IPS-NIHi11 (cell line): ENCODE measurements at places on chromosomes 12 and 14.

- no peak for DNase-seq
Observed at GRCh38 chr14:102342238-102342637, 20.5 kb downstream of the CINP start.

- no peak for DNase-seq
Observed at GRCh38 chr12:101823039-101823438, 7.7 kb downstream of the GNPTAB start.

- peak; percentile 61 for DNase-seq
Observed at GRCh38 chr14:49892301-49892635, 614 bp upstream of the ARF6 start.

DNA sequence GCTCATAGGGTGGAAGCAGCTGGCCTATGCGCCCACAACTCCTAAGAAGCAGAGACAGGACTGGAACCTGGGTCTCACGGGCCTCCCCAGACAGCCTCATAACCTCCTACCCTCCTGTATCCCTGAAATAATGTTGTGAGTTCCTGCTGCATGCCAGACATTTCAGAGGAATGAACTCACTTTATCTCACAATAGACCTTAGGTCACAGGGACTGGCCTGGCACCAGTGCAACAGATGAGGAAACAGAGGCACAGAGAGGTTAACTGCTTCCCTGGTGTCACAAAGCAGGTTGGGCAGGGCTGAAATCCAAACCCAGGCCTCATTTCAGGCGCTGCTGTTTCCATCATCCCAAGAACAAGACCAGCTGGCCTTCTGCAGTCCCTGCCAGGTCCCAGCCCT, 5.3 kb downstream of the PHETA1 start:
- no peak for DNase-seq

GRCh38 chr14:90692826-90693225, 123.4 kb downstream of the TTC7B start:
- DNase-seq: no peak

DNA sequence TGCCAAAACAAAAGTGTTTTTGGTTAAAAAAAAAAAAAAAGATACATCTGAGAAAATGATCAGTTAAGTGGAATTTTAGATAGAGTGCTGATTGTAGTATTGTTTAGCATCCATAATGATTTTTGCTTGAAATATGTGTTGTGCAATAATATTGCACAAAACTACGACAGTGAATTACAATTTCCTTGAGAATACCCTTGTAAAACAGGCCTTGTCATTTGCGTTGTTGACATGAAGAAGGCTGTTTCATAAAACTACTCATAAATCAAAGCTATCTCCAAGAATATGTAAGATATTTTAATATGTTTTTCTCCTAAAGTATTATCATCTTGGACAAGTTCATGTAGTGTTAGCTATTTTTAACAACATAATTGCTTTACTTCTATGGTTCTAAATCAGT, 1077.0 kb downstream of the LRFN5 start:
- DNase-seq: no peak

DNA sequence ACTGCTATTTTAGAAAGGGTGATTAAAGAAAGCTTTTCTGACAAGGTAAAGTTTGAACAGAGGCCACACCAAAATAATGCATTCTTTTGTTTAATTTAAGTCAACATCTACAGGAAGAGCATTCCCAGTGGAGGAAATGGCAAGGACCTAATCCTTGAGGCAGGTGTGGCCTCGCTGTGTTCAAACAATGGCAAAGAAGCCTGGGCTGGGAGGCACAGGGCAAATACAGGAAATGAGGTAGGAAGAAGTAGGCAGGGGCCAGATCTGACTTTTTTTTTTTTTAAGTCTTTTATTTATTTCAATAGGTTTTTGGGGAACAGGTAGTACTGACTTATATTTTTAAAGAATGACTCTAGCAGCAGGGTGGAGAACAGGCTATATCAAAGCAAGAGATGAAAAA, 53.5 kb downstream of the ARMH4 start:
- peak; percentile 52 for DNase-seq

DNA sequence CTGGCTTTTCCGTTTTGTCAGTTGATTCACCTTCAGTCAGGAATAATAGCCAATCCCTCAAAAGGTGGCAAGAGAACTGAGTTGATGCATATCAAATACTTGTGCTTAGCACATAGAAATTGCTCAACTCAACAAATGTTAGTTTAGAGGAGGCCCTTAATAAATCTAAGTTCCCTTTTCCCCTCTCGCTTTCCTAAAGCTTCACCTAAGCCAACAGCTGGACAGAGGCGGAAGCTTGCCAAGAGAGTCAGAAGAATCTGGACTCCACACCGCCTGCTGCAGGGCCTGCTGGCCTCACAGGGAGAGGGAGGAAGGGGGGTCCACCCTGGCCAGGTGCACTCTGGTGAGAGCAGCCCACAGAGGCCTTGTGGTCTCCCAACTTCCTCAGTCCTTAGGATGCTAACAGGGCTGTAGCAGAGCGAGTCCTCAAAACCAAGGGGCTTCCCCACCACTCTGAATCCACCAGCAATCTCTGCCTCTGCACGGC, 213.1 kb downstream of the CHST11 start:
- DNase-seq: no peak

DNA sequence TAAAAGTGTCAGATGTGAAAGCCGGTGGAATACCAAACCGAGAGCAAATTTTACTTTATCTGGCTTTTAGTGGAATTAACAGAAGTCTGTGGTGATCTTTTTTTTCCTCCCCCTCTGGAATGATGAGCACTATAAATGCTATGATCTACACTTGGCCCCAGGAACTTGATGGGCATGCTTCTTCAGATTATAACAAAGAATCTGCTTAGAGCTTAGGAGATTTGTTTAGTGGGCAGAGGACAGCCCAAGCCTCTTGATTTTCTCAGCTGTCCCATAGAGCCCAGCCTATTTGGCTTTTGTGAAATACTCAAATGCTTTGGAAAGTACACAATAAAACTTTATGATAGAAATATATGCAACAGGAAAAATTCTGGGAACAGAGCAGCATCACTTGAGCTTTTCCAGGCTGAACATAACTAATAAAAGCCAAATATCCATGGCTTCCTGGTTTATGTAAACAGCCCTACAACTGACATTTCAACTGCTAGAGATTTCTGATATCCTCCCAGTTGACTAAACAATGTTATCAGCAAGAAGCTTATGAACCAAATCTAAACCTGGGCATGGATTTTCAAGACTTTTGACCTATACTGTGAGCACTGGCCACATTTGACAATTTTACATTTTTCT, 149.6 kb downstream of the PLXNC1 start:
- no peak for DNase-seq

DNA sequence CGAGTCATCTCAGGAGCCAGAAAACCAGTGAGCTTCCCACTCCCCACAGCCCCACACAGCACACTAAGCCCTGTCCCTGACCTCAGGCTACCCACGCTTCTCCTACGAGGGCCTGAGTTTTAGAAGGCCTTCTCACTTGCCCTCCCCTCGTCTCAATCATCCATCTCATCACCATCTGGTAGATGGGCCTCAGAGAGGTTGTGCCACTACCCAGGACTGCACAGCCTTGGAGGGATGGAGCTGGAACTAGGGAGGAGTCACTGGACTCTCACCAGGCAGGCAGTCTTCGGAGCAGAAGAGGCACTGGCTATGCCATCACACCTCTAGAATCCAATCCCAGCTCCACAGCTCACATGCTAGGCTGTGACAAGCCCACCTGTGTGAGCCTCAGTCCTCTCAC, 52.3 kb downstream of the ITPK1 start:
- no peak for DNase-seq

DNA sequence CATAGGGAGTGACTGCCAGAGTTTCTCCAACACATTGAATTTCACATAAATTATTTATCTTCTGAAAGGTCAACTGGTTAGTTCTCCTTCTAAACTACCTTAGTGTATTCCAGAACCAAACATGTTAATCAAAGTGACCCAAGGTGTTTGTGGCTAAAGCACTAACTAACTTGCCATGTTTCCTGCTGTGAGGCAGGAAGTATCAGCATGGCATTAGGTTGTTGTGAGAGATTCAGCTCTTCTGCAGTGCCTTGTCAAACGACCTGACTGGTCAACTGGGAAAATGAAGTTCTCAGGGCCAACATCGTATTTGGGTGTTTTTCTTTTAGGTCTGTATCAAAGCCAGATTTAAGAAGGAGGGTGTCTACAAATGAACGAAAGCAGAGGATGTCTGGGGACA, 448.1 kb downstream of the APAF1 start:
- DNase-seq: no peak

GRCh38 chr12:66900616-66901015, 221.7 kb upstream of the GRIP1 start:
- no peak for DNase-seq

DNA sequence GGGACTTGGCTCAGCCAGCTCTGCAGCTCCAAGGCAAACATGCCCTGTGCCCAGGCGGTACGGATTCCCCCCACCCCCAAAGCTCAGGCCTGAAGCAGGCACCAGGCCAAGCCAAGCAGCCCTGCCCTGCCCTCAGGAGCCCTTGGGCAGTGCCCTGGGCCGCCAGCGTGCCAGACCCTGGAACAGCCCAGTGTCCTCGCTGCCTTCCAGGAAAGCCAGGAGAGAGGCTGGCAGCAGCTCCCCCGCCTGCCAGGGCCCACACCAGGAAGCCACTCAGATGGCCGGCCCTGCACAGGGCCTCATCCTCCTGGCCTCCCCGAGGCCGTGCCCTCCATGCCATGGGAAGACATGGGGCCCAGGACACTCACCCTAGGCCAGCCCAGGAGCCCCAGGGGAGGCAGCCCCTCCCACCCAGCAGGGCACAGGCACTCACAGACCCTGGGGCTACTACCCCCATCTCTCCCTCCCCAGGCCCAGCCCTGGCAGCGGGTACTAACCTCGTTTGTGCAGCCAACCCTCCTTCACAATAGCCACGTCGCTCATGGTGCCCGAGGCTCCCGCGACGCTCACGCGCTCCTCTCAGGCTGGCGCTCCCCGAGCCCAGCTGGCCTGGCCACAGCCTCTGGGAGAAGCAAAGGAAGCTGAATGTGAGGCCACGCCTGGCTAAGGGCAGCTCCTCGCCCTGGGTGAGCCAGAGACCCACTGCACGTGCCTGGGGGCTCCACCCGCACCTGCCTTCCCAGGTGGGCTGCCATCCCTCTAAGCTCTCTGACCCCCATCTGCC, 3.3 kb downstream of the AKT1 start:
- no peak for DNase-seq

GRCh38 chr14:64234877-64235651, 59.1 kb downstream of the ESR2 start:
- DNase-seq: no peak

DNA sequence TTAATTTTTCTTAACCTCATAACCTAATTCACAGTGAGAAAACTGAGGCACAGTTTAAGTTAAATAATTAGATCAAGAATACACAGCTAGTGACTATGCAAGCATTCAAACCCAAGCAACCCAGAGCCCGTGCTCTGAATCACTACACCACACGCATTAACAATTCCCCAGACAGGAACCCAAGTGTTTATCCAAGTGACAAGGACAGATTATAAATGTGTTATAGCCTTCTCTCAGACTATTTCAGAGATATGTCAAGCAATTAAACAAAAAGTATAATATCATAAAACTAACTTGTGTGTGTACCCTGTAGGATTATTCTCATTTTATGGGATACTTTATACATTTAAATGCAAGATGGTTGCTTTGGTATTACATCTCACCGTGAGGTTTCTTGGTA, 43.8 kb downstream of the MED13L start:
- no peak for DNase-seq

DNA sequence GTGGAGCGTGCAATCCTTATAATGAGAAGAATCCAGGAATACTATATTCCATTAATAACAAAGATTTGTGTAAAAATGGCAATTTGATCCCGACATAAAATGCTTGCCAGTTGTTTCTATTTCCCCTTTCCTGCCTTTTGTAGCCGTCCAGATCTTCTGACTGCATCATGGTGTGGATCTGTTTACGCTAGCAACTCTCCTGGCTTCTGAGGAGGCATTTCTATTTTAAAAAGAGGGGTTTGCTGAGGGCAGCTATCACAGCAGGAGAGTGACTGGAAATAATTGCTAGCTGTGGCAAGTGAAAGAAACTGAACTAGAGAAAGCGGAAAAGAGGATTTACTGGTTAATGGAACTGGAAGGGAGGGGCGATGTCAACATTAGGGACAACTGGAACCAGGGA, 145.6 kb downstream of the ATP23 start:
- no peak for DNase-seq

- no peak for DNase-seq
Observed at GRCh38 chr12:107105410-107105703, 12.0 kb upstream of the CRY1 start.
